Mesendoderm (in vitro differentiated cells): ENCODE measurements at places on chromosomes 4 and X.

- no peak for DNase-seq
These were observed 2.0 kb downstream of the GTPBP6 start for GRCh38 chrX:316351-317325.

DNA sequence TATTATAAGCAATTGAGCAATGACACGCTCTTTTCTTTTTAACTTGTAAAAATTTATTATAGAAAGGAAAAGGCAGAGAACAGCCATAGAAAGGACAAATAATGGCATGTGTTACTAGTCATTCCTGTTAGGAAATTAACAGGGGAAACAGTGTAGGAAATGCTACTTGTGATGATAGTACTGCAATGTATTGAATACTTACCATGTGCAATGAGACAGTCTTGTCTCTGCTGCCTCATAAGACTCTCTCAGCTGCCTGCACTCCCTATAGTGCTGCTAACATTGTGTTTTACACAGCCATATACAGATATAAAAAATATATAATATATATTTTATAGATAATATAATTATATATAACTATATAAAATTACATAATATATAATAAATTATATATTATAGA, 62.3 kb upstream of the SHOX start:
- DNase-seq, result no peak

DNA sequence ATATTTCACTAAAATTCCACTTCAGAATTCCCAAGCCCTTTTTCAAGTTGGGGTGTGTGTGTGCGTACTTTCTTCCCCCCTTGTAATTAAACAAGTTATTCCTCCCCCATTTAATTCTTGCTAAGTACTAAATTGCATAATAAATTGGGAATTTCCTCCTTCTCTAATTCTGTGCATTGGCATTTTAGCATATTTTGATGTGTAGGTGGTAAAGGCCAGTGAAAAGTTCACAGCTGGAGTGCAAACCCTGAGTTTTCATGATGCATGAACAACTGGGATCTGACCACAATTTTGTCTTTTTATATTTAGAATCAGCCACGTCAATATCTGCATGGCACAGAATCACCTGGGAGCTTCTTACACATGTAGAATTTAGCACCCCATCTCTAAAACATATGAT, 18.5 kb downstream of the ANXA3 start:
- no peak for DNase-seq

- peak; percentile 4 for DNase-seq
These were observed 1440.9 kb upstream of the ADGRL3 start for GRCh38 chr4:59759082-59759825.

DNA sequence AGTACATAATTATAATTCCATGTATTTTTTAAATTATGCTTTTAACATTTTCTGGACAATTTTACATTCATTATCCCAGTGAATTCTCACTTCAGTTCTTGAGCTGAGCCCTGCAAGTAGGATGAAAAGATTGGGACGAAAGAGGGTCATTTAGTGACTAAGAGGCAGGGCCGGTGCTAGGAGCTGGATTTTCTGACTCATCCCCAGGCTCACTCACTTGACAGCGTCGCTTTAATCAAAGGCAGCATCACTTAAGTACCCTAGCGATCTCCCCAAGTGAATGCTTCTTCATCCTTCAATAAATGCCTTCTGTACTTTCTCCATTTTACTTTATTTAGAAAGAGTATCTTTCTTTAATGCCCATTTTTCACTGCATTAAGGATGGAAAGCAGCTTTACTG, 263.6 kb downstream of the HS3ST1 start:
- DNase-seq, result peak; percentile 48

- DNase-seq, result no peak
These were observed 44.6 kb downstream of the EIF2S3 start for GRCh38 chrX:24099394-24099793.

DNA sequence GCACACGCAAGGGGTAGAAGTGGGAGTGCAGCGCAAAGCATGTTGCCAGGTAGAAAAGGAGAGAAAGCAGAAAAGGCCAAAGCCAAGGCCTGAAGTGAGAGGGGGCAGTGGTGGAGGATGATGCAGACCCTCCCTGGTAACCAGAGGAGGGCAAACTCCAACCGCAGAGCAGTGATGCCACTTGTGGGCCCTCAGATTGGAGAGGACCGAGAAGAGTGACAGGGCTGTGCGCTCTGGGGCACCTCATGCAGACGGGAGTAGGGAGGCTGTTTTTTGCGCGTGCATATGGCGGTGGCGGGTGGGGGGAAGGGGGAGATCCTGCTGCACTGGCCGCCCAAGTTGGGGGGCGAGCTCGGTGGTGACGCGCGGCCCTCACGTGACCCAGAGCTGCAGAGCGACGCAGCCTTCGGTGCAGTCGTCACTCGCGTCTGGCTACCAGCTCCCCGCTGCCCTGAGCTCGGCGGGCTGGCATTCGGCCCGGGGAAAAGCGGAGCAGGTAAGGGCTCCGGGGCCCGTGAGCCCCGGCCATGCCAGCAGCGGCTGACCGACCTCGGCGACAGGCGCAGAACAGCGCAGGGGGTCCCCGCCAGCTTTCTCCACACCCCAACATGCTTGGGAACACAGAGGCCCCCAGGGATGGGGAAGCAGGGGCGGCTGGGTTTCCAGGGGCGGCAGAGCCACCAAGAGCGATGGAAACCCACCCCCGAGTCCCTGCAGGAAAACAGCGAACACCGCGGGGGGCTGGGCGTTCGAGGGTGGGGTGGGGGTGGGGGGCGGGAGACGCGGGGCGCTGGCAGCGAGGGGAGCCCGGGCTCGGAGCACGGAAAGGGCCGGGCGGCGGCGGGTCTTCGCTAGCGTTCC, at the start of gene BEX3:
TSS of gene BEX3 (plus strand) at position 421 of the 861 bp plus-strand sequence. CDS start 984 bp downstream, outside the sequence.
- DNase-seq, result peak; percentile 91

DNA sequence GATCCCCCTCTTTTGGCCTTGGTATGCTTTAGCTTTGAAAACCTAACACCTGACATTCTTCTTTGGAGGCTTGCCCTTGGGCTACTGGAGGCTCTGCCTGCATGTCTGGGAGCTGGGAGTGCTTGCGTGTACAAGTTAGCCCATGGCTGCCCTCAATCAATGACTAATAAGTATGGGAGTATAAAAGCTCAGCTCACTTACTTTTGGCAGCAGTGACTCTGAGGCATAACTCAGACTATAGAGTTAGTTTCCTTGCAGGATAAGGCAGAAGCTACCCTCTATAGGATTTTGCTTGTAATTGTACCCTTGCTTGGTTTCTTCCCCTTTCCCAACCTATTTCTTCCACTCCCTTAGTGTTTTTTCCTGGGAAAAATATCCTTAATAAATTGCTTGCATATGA, 247.9 kb downstream of the PPP1R2C start:
- peak; percentile 67 for DNase-seq

- DNase-seq, result no peak
These were observed 73.7 kb upstream of the IL15 start for GRCh38 chr4:141562649-141563048.

- DNase-seq, result no peak
These were observed 171.7 kb upstream of the HCCS start for GRCh38 chrX:10939424-10939823.

- peak; percentile 30 for DNase-seq
These were observed 30.0 kb upstream of the GPR173 start for GRCh38 chrX:53018627-53019026.

DNA sequence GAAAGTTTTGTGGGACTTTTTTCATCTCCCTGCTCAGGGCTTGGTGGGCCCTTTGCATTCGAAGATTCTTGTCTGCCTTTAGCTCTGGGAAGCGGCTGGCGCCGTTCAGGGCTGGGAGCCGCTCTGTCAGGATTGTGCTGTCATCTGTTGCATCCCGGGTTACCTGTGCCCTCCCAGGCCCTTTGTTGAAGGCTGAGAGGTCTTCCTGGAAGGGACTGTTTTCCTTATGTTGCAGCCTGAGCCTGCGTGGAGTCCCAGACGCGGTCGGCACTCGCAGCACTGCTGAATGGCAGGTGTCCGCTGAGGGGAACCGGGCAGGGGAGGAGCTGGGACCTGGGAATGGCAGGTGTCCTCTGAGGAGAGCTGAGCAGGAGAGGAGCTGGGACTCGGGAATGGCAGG, 15.9 kb downstream of the RGS12 start:
- no peak for DNase-seq

- DNase-seq, result no peak
These were observed 51.7 kb downstream of the TIGD2 start for GRCh38 chr4:89162987-89163386.

- DNase-seq, result no peak
These were observed 42.8 kb downstream of the HTT-AS start for GRCh38 chr4:3031357-3032082.

- peak; percentile 77 for DNase-seq
These were observed 47.2 kb upstream of the HS3ST1 start for GRCh38 chr4:11475871-11476270.

DNA sequence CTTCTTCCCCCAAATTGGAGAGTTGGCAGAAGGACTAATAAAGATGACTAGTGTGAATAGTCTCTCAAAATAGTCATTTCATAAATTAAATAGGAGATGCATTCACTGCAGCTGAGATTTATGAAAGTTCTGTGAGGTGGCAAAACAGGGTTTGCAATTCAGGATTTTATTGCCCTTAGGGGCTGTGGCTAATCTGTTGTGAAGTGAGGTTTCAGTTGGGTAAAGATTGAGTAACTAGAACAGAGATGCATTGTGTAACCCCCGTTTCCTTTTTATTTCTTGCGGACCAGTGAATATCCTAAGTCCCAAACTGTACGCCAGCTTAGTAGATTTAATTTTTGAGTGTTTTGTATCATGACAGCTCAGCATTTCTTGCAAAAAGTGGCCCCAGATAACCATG, 16.2 kb upstream of the SCRG1 start:
- no peak for DNase-seq

DNA sequence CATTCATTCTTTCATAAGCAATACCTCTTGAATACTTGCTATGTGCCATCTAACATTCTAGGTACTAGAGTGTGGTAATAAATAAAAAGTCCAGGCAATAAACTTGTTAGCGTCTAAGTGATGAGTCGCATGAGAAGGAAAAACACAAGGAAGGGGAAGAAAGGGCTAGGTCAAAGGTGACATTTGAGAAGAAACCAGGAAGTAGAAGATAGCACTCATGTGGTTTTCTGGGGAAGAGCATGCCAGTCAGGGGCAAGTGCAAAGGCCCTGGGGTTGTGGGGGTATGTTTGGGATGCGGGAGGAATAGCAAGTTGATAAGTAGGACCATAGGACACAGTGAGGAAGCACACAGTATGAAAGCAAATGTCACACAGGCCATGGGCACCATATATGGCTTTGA, 157.0 kb downstream of the TSPAN5 start:
- no peak for DNase-seq

DNA sequence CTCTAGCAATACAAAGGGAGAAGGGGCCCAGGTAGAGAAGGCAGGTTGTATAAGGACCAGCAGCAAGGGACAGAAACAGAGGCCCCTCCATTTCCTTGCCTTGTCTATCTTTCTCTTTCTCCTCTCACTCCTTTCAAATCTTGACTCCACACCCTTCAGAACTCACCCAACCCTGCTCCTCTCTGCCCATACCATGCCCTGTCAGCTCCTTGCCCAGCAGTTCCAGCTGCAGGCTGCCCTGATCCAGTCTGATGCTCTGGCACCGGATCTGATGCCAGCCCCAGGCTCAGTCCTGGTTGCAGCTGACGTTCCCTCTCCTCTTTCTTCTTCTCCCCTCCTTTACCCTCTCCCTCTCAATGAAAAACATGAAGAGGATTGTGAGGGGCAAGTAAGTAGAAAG, 291.2 kb downstream of the FBXW7 start:
- no peak for DNase-seq

DNA sequence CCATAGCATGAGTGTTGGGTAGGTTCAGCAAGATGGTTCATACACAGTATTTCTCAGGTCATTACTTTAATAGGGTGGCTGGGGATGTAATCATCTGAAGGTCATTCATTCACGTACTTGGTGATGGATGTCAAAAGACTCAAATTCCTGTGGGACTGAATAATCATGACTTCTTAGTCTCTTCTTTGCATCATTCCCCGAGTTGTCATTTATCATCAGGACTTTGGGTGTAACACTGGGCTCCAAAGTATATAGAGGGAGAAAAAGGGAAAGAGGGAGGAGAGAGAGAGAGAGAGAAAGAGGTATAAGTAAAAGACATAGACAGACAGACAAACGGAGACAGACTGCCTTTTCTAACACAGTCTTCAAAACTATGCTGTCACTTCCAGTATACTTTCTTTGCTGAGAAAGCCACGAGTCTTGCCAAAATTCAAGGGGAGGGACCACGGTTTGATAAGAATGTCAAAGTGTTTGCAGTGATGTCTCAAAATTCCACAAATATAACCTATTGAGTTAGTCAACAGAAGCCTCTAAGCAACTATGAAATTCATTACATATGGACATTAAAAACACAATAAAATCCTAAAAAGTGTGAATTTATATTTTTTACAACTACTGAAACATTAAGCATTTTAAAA, 55.9 kb downstream of the UGT2A3 start:
- no peak for DNase-seq

GRCh38 chrX:10401239-10401638, 219.1 kb downstream of the MID1 start:
- no peak for DNase-seq

DNA sequence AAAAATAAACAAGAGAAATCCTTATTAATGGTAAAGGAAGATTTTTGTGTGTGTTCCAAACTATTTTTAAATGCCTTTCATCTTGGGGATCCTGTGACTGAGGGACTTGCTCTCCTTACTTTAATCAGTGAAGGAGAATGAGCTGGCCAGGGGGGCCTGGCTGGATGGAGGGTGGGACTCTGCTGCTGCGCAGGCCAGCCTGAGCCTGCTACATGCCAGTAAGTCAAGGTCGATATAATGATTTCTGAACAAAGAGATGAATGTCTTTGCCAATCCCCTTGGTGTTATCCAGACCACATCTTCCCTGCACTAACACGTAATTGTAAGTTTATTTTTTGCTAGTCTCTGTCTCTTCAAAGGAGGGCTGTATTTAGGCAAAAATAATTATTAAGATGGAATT, 1679.2 kb upstream of the TENM3 start:
- DNase-seq, result no peak

DNA sequence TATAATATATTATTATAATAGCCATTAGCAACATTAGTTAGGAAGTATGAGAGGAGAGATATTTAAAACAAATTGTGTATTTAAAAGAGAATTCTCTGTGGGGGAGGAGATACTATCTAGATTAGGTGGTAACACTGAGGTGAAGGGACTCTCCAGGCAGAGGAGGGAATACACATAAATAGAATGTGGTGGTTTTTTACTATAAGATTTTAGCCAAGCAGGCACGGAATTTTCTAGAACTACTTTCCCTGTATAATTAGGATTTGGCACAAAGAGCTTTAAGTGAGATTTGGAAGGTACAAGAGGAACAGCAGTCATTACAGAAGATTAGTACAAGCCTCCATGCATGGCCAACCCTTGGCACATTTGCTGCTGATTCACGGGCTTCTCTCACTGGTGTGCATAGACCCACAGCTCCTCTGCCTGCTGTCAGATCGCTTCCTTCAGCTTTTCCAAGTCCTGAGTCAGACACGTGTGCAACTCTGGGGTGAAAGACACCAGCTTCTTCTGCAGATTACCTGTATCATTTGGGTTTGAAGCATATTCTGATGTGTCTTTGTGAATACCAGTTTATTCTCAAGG, 685.5 kb downstream of the KCTD8 start:
- DNase-seq, result peak; percentile 60
